ENCODE measurements at places on chromosomes 1 and 21. TPM values are rescaled to one million over a fixed set of nuclear protein-coding genes. Genes with fewer than 3 reads are reported as not detected.

MYBPH gene
- not detected for total RNA-seq

GNL2 gene
- 73.4 TPM for total RNA-seq

COL18A1 gene
- total RNA-seq: 16.9 TPM

LORICRIN gene
- not detected for total RNA-seq

FH gene
- total RNA-seq: 33.7 TPM

DNA sequence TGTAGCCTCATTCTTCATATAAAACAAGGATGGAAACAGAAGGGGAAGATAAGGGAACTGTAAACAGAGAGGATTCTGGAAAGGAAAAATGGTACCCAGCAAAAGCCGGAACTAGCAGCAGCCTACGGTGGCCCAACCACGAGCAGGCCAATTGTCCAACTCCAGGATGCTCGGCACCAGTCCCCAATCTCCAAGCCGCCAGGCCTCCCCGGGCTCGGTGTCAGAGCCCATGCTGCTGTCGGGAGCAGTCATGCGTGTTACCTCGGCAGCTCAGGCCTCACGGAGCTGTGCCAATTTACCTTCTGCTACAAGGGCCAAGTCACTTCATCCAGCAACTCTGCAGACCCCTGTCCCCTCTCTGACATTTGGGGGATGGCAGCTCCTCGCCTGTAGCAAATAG lies 130.8 kb downstream of the ZBTB18 start:
- DNase-seq: no peak

DNA sequence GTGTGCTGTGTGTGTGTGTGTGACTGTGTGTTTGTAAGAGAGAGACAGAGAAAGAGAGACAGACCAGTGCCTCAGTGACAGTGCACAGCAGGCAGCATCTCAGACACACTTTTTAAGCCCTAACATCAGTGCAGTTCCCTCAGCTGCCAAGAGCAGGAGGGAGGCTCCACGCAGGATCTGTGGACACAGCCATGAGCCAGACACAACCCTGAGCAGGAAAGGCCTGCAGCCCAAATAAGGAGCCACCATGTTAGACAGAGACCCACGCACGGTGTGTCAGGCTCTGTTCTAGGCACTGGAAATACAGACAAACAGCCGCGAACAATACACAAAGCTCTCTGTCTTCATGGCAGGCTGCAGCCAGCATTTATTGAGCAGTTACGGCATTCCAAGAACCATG lies 445.5 kb downstream of the MATN1 start:
- no peak for DNase-seq

GRCh38 chr1:26726784-26727183 lies 31.0 kb downstream of the ARID1A start:
- no peak for DNase-seq

GRCh38 chr21:14438211-14438610 lies 55.3 kb upstream of the HSPA13 start:
- DNase-seq: no peak

All from bronchial epithelial cell (primary cell).